ENCODE measurements at places on chromosomes 6 and 20.

- no peak for DNase-seq
Measured at GRCh38 chr6:158492881-158493280, 67.0 kb upstream of the TMEM181 start.

DNA sequence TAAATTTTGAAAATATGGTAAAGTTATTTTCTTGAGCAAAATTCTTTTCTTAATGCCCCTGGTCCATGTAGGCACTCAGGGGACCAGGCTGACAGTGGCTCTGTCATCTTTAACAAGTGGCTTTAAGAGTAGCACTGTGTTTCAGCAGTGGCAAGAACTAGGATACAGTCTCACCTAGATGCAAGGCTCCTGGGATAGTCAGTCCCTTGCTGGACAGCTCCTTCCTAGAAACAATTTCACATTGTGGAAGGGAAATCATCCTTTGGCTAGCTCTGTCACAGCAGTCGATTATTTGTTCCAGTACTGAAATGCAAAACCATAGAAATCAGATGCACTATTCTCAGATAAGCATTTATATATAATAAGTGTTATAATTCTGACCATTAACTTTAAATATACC, 175.4 kb upstream of the KCNQ5 start:
- DNase-seq: no peak

DNA sequence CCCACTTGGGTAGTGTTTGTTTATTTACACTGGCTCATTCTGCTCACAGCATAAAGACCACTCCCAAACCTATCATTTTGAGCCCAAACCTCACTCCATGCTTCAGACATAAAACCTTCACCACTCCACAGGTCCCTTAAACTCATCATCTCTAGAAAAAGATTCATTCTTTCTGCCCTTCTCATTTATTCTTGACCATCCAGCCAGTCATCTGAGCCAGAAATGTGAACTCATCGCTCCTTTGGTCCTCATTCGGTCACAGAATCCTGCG, 12.4 kb downstream of the TPMT start:
- peak; percentile 80 for DNase-seq

DNA sequence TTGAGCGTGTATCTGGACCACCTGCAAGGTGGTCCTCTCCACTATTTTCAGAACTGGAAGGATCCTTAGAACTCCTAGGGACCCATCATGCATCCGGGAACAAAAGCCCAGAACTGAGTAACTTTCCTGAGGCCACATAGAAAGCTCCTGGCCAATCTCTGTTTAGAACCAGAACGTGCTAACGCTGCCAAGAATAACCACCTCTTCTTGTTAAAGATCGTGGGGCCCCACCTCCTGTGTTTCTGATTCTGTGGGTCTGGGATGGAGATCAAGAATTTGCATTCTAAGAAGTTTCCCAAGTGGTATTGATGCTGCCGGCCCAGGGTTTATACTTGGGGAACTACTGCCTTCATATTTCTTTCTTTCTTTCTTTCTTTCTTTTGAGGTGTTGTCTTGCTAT, 13.3 kb downstream of the CD40 start:
- DNase-seq: no peak

DNA sequence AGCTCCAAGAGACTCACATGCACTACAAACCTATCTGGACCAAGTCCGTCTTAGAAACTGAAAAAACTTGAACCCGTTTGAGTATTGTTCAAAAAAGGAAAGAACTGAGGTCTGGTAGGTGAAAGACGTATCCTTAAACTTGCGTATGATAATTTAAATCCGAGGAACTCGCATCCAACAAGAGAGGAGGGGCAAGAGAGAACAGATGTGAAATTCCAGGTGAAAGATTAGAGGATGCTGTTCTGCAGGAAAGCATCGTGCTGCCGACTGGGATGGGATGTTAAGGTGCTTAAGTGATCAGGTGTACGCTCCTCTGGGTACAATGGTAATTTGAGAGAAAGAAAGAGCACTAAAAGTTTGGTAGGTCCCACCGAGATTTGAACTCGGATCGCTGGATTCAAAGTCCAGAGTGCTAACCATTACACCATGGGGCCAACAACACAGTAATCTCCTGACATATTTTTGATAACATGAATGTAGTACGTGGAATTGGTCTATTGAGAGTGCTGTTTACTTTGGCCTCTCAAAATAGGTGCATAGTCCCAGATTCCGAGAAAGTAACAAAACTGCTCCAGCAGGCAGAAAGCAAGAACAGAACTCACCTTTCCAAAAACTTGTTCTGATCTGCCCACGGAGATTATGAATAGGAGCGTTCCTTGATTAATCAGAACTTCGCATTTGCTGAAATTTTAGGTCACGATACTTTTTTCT, 53.5 kb upstream of the BTN3A2 start:
- peak; percentile 83 for DNase-seq

- no peak for DNase-seq
Measured at GRCh38 chr6:2663123-2663522, 87.6 kb downstream of the MYLK4 start.

- no peak for DNase-seq
Measured at GRCh38 chr6:108846628-108847027, 1.6 kb upstream of the ARMC2 start.

DNA sequence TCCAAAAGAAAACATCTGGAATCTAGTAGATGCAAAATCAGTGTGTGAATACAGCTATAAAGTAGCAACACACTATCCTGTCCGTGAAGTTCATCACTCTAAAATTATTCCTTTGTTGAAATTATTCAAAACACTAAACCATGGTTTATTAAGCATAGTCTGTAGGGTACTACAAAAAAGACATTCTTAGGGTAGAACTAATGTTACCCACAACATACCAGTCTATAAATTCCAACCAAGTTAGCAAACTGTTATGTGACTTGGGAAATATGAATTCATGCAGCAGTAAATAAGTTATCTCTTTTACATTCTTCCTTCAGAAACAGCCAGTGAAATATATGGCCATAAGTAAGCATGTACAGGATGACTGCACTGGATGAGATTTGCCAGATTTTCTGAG, 580.3 kb upstream of the ADGRB3 start:
- DNase-seq: no peak

- no peak for DNase-seq
Measured at GRCh38 chr6:53327017-53327395, 21.7 kb downstream of the ELOVL5 start.

DNA sequence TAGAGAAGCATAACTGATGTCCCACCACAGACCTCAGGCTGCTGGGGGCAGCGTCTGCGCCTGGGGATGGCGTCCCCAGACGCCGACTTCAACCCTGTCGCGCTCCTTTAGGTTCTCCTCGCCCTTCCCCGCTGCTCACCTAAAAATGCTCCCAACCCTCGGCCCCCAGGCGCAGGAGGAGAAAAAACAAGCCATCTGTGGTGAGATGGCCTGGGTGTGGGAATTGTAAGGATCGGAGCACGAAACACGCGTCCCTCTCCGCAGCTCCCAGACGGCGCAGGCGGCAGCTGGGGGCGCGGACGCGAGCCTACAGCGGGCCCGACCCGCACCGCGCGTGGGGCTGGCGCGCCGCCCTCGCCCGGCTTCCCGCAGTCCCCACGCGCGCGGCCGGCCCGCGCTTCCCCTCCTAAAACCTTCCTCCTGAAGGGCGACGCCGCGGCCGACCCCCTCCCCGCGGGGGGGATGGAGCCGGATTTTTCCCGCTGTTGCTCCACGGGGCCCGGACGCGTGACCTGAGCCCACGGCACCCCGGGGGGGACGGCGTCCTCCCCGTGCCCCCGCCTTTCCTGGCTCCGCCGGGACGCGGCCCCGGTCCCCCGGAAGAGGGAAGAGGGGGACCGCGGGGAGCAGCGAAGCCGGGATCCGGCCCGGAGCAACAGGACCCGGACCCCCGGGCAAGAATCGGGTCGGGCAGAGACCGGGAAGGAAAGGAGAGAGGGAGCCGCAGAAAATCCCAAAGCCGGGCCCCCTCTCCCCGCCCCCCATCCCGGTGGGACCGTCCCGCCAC, 611 bp downstream of the EPB41L2 start:
- no peak for DNase-seq

DNA sequence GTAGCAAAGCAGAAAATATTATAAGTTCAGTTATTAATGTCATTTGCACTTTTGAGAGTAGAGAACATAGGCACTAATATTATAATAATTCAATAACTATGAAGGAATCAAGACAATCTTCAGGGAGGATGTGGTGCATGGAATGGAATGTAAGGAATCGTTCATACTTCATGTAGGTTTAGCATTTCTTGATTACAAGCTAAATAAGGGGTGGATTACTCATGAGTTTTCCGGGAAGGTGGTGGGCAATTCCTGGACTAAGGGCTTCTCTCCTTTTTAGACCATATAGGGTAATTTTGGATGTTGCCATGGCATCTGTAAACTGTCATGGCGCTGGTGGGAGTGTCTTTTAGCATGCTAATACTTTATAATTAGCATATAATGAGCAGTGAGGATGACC, 9.1 kb upstream of the BTNL2 start:
- no peak for DNase-seq

GRCh38 chr20:34437330-34437986, 74.4 kb downstream of the ITCH start:
- no peak for DNase-seq

GRCh38 chr6:78615430-78615904, 251.9 kb upstream of the IRAK1BP1 start:
- no peak for DNase-seq

- DNase-seq: peak; percentile 97
Measured at GRCh38 chr6:5359417-5359816, 98.1 kb downstream of the FARS2 start.

GRCh38 chr6:122286512-122286911, 112.9 kb upstream of the HSF2 start:
- DNase-seq: no peak

DNA sequence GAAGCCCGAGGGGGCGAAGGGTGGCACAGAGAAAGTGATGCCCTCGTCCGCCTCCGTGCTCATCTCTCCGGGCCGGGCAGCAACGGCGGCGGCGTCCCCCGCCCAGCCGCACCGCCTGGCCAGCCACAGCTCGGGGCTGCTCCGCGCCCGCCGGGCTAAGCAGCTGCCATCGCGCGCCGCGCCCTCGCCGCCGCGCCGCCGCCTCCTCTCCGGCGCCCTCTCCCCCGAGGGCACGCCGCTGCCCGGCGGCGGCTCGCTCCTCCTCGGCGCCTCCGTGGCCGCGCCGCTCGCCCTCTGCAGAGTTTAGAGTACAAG, 225 bp downstream of the MAP3K5 start:
- DNase-seq: peak; percentile 77

DNA sequence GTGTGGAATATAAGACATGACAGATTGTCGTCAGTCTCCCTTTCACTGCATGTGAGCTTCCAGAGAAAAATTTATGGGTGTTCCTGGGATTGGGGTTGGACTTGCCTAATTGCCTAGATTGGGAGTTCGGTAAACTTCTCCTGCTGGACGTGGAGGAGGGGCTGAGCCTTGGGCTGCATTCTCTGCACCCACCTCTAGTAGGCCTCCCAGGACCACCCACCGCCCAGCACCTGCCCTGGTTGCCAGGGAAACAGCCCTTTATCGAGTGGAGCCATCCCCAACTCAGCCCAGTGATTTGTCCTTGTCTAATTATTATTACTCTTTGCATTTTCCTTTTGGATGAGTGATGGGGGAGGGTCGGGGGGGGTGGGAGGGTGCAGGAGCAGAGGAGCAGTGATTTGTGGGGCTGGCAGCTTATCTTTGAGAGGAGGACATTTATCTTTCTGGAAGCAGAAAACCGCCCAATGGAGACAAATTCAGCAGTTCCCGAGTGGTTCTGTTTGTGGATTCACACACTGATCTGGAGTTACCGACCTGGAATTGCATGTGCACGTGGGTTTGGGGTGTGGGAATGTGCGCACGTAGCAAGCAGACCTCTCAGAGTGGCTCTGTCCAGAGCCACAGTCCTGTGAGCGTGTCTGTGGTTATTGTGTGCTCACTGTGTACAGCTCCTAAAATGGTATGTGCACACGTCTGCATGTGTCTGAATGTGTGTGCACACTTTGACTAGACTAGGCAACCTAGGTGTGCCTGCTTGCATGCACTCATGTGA, 104.5 kb downstream of the DHX35 start:
- no peak for DNase-seq

DNA sequence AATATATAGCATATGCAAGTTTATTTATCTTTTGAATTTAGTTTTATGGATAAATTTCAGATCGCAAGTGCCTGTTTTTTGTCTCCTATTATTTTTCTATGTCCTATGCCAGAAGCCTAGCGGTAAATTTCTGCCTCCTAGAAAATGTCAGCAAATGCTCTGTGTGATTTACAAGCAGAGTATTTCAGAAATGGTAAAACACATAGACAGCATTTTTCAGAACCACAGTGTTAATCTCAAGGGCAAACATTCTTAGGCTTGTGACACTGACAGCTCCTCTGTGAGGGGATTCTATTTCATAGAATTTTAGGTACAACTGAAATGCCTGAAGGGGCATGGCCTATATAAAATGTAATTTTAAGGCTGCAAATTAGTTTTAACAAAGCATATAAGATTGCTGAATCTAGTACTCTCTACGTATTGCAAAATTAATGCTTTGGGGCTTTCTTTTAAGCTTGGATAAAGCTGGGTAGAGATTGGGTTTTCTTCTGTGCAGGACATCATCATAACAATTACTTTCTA, 89.9 kb upstream of the PTCHD4 start:
- DNase-seq: no peak

GRCh38 chr20:17662333-17663039, 19.6 kb downstream of the RRBP1 start:
- DNase-seq: no peak

DNA sequence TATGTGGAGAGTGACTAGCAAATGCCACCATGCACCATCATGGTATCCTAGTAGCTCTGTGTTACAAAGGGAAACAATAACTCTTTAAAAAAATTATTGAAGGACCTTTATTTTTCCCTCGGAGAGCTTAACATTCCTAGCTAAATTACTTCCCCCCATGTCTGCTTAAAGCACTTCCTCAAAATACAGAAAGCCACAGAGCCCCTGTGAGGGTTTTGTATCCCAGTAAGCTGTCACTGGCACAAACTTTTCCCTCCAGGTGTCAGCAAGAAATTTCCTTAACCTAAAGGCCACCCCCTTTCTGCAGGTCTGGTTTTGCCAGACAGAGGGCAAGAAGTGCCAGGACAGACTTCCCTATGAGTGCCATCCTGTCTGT, 340.0 kb upstream of the PRDM1 start:
- peak; percentile 52 for DNase-seq

GRCh38 chr6:53635322-53635721, 30.2 kb downstream of the KLHL31 start:
- no peak for DNase-seq

GRCh38 chr20:38834868-38835267, 29.4 kb downstream of the PPP1R16B start:
- DNase-seq: no peak

- DNase-seq: no peak
Measured at GRCh38 chr20:9062066-9062465, 6.8 kb upstream of the PLCB4 start.

- no peak for DNase-seq
Measured at GRCh38 chr6:44276667-44277640, 6.7 kb downstream of the TMEM151B start.

DNA sequence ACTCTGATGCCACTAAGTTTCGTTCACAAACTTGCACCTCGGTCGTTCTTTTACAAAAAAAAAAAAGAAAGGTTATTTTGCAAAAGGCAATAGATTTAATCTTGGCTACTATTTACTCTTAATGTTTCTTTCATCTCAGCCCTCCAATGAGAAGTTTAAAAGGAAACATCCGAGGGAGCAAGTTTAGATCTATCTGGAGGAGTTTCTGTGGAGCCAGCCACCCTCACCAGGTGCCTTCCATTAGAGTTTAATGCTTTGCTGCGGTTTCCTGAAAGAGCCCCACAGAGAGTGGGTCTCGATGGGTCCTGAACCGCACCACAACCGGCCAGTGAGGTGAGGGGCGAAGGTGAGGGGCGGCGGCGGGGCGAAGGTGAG, 632 bp downstream of the PRKN start:
- no peak for DNase-seq
